ENCODE measurements at places on chromosomes 6 and 20.

DNA sequence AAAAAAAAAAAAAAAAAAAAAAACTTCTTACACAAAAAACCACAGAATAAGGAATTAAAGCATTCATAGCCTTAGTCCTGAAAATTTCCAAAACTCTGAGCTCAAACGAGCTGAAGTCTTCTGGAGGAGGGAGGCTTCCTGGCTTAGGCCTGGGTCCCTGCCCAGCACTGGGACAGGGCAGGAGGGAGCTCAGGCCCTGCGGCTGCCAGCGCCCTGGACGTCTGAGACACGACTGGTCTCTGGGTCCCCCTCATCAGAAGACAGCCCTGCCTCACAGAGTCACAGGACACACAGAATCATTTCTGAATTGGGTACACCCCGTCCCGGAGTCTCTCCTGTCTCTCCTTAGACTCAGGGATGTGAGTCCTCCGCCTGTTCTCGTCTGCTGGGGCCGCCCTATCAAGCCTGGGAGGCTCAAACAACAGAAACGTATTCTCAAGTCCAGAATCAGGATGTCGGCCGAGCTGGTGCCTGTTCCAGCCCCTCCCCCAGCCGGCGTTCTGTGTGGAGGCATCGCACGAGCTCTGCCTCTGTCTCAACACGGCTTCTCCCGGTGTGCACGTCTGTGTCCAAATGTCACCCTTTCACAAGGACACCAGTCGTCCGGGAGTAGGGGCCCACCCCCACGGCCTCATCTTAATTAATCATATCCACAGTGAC, 39.4 kb downstream of the ZBTB46 start:
- DNase-seq, result peak; percentile 71

GRCh38 chr6:139923964-139924475, 549.6 kb upstream of the CITED2 start:
- no peak for DNase-seq

GRCh38 chr20:846894-847278, 13.4 kb downstream of the FAM110A start:
- DNase-seq, result no peak

- no peak for DNase-seq
Observed at GRCh38 chr6:63714091-63714490, 78.5 kb downstream of the PHF3 start.

DNA sequence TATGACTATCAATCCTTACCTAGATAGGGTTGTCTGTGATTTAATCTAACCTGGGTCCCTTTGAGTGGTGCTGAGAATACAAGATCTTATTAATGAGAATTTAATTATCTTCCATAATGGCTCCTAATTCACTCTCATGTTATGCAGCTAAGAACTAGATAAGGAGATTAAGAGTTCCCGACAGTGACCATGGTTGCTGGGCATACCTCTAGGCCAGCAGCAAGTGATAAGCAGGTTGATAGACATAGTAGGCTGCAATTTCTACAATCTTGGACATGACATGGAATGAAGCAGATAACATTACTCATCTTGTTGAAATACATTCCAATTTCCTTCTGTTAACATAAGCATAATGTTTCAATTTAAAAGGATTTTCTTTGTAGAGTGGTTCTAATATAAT, 27.1 kb downstream of the SPACA1 start:
- peak; percentile 7 for DNase-seq

GRCh38 chr20:24376311-24377099, 92.9 kb upstream of the SYNDIG1 start:
- no peak for DNase-seq

GRCh38 chr20:60752741-60753420, 499.2 kb upstream of the CDH4 start:
- DNase-seq, result no peak

DNA sequence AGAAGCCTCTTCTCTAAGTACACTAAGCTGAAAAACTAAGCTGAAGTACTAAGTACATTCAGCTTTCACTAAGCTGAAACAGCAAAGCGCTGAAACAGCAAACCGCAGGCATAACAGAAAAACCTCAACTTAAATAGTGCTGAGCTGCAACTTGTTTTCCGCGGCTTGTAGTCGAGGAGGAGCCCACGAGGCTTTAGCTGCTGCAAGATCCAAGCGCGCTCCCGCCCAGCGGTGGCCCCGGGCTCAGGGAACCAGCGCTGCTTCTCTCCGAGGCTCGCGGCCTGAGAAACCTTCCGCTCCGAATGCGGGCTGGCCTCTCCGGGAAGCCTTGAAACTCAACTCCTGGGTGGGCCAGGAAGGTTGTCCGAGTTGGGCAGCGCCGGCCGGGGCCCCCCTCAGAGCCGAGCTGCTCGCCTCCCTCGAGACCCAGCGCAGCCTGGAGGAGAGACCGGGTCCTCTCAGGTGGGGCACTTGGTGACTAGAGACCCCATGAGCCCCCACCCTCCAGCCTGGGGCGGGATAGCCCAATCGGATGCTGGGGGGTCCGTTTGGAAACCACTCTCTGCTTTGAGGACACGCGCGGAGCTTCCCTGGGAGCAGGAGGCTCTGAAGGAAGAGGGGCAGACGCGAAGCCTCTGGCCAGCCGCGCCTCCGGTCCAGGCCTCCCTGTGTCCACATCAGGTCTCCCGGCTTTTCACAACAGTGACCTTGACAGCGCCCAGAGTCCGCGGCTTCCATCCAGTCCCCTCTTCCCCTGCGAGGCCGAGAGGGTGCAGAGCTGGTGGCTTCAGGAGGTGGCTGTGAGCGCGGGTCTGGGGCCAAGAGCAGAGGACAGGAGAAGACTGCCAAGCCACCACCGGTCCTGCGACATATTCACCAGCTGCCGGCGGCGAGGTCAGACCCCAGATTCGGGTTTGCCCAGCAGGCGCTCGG, 38.1 kb upstream of the HLA-E start:
- DNase-seq, result peak; percentile 2

DNA sequence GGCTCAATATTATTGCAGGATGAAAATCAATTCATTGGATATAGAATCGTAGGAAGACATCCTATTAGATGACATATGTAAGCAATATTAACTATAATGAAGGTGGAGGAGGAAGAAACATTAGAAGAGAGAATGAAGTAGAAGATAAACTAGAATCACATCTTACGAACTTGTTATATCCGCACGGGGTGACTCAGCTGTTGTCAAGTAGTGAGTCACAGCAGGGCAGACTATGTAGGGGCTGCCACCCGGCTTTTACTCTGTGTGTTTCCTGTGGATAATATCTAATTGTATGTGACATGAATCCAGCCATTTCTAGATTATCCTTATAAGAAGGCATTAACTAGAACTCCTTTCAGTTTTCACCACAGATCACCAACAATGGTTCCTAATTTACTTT, 520.2 kb downstream of the DOK5 start:
- no peak for DNase-seq

GRCh38 chr6:94751641-94752329, 825.5 kb upstream of the MANEA start:
- DNase-seq, result no peak

DNA sequence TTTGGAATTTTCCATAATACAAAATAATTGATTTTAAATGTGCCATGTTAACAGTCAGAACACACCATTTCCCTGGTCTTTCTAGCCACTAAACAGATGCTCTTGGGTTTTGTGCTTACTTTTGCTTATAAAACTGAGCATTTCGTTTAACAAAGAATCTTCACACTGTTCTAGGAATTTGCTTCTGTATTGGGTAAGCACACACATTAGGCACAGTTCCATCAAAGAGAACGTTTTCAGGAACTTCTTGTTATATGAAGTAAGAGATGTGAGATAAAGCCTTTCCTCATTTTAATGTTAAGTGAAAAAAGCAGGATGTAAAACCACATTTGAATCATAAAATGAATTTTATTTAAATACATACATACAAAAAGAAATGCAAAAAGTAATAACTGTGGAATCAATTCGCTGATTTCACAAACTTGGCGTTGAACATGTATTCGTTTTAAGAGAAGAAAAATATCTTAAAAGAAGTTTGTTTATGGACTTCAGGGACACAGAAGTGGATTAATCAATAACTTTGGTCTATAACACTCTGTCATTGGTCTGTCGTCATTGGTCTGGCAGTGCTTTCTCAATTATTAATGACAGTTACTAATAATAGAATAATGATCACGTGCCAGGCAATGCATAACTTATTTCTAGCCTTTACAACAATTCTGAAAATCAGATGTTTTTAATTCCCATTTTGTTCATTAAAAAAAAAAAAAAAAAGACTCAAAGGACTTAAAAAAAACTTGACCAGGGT, 199.9 kb upstream of the PRDM1 start:
- DNase-seq, result no peak

DNA sequence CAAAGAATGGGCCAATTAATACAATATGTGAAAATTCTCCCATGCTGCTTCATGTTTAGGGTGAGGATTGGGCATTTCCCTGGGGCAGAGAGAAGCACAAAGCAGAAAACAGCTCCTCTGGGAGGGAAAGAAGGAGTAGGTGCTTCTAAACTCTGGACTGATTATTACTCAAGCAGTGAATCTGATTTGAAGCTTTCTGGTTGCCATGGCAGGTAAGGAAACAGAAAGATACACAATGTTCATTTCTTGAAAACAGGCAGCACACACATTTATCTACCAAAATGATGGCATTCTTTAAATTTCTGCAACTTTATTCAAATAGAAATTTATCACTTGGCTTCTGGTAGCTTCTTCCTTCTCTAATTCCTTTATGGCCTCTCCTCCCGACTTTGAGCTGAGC, 305.4 kb upstream of the CHD6 start:
- no peak for DNase-seq

GRCh38 chr20:49386848-49387580, 95.5 kb downstream of the KCNB1 start:
- DNase-seq, result peak; percentile 17

- no peak for DNase-seq
Observed at GRCh38 chr6:150535818-150536220, 63.9 kb upstream of the PLEKHG1 start.

GRCh38 chr20:25083773-25084625, 2.1 kb upstream of the VSX1 start:
- peak; percentile 64 for DNase-seq

- DNase-seq, result no peak
Observed at GRCh38 chr6:70846207-70846835, 110.5 kb downstream of the B3GAT2 start.
